ENCODE measurements at places on chromosomes 3 and 15.

- no peak overlapping the region for H3K27ac ChIP-seq
- no peaks in the 10 kb centered on the region for H3K36me3 ChIP-seq
Observed at GRCh38 chr15:48579945-48580671, 65.4 kb downstream of the FBN1 start.

- no peak for DNase-seq
- H3K27me3 ChIP-seq: no peaks in the 10 kb centered on the region
- peaks cover 34% of the 10 kb centered on the region for H3K4me1 ChIP-seq
- no peaks in the 10 kb centered on the region for H3K36me3 ChIP-seq
Observed at GRCh38 chr15:70522323-70522966, 240.9 kb downstream of the UACA start.

DNA sequence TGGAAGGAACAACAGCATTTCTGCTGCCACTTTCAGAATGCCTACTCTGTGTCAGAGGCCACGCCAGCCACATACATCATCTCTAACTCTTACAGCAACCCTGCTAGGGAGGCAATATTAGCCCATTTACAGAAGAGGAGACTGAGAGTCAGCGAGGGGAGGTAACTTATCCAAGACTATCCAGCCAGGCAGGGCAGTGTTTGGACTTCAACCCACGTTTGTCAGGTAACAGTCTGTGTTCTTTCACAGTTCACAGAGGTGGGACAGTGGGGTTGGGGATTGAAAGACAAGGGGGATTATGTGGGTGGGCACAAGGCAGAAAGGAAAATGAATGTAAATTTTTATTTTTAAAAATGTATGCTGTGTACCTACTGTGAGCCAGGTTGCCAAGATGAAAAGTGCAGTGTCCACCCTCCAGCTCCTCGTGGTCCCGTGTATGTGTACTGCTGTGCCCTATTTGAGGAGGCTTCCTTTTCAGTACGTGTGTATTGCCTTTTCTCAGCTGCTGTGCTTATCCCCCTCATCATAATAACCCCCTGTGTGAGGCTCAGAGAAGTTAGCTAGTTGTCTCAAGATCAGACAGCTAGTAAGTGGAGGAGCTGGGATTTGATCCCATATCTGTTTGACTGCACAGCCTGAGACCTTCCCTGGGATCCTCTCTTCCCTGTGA, 16.5 kb upstream of the ATP2B2 start:
- no peaks in the 10 kb centered on the region for H3K27me3 ChIP-seq
- no peaks in the 10 kb centered on the region for H3K4me1 ChIP-seq
- H3K27ac ChIP-seq: no peak overlapping the region
- no peaks in the 10 kb centered on the region for H3K36me3 ChIP-seq
- no peak for DNase-seq
- no peak overlapping the region for H3K4me3 ChIP-seq

GRCh38 chr3:107315141-107315540, 62.1 kb upstream of the CCDC54 start:
- DNase-seq: no peak
- no peak overlapping the region for H3K27ac ChIP-seq
- H3K27me3 ChIP-seq: no peaks in the 10 kb centered on the region
- no peaks in the 10 kb centered on the region for H3K4me1 ChIP-seq
- H3K4me3 ChIP-seq: no peak overlapping the region
- H3K36me3 ChIP-seq: no peaks in the 10 kb centered on the region

Data from Panc1 (cell line).